GM04504 (cell line): ENCODE measurements at places on chromosomes 6 and 20.

DNA sequence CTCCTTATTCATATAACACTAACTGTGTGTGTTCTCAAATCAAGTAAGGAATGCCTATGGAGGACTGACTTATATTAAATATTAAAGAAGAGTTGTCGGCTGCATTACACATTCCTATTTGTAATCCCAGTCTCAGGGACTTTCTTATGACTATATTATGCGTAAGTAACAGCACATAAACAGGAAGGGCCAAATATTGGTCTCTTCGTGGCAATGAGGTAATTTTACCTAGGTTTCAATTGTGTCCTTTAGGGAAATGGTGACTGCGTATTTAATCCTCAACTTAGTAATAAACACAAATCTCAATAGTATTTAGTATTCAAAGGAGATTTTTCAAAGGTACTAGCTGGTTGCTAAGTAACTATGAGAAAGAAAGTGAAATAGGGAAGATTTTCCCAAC, 22.8 kb upstream of the EPM2A start:
- no peak for DNase-seq

DNA sequence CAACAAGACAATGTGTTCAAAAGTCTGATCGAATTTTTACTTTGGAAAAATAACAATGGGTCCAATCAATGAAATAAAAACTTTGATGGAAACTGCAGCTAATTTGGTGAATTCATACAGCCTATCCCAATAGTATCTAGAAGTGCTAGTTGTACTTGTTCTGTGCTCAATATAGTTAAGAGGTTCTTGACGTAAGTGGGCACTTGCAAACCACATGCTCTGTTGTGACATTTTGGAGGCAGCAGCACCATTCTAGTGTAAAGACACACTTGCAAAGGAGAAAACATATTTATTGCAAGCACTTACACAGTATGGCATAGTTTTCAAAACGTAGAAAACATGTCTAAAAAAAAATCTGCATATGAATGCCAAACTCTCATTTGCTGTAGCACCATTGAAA, 6.7 kb upstream of the KLHL31 start:
- DNase-seq: no peak

DNA sequence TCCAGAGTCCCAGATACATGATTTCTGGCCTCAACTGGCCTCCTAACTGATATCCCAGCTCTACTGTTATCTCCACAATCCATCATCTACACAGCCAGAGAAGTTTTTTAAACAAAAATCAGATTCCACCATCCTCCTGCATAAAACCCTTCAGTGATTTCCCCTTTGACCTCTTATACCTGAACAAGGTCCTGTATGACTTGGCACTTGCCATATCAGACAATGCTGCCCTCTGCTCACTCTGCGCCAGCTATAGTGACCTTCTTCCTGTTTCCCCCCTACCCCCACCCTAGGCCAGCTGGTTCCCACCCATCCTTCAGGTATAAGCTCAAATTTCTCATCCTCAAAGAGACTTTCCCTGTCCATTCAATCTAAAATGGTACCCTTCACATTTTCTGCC, 322.2 kb downstream of the PKHD1 start:
- DNase-seq: no peak

GRCh38 chr6:45421709-45422502, 44.2 kb upstream of the SUPT3H start:
- DNase-seq: no peak

- DNase-seq: no peak
Observed at GRCh38 chr6:111388681-111389080, 94.3 kb downstream of the REV3L start.

DNA sequence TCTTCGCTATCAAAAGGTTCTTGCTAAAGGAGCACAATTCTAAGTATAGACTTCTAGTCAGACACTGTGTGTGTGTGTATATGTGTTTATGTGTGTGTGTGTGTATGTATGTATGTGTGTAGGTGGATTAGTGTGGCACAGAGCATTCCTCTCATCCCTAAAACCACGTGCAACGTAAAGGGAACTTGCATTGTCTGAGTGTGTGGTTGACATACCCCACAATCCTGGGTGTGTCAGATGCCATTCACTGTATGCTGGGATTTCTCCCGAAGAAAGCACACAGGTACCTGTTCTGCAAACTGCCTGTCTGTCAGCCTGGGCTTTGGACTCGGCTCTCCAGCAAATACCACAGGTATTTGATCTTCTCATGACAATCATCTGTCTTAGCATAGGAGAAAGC, 42.3 kb upstream of the TBC1D7 start:
- DNase-seq: no peak
